Glomerular endothelial cell (primary cell): ENCODE measurements at places on chromosomes 6 and 20.

GRCh38 chr6:116316772-116317467 lies 37.2 kb upstream of the TSPYL1 start:
- no peak for DNase-seq

DNA sequence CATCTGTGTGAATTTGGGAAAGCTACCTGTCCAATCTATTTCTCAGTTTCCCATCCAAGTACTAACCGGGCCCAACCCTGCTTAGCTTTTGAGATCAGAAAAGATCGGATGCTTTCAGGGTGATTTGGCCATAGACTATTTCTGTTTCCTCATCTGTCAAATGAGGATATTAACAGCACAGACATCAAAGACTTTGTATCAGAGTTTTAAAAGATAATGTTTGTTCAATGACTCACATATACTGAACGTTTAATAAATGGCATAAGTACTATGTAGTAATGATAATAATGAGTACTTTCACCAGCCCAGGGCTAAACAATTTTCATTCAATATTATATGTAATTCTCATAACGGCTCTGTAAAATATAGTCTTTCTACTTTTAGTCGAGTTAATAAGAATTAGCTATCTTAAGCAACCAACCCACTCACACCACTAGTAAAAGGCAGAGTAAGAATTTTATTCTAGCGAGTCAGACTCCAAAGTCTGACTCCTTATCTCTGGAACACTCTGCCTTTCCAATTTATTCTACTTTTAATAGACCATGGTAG lies 216.5 kb downstream of the ARHGAP18 start:
- no peak for DNase-seq

- no peak for DNase-seq
Measured at GRCh38 chr6:84645563-84646266, 118.7 kb downstream of the TBX18 start.

DNA sequence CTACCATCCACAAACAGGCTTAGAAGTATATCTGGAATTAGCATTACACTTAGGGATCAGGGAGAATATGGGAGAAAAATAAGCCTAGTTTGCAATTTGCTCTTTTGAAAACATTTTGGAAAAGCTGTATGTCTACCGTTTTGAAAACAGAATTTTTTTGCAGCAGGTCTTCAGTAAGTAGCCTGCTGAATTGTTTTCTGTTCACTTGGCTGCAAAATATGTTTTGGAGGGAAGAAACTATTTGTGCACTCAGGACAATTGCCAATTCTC lies 39.6 kb downstream of the ILRUN start:
- no peak for DNase-seq

DNA sequence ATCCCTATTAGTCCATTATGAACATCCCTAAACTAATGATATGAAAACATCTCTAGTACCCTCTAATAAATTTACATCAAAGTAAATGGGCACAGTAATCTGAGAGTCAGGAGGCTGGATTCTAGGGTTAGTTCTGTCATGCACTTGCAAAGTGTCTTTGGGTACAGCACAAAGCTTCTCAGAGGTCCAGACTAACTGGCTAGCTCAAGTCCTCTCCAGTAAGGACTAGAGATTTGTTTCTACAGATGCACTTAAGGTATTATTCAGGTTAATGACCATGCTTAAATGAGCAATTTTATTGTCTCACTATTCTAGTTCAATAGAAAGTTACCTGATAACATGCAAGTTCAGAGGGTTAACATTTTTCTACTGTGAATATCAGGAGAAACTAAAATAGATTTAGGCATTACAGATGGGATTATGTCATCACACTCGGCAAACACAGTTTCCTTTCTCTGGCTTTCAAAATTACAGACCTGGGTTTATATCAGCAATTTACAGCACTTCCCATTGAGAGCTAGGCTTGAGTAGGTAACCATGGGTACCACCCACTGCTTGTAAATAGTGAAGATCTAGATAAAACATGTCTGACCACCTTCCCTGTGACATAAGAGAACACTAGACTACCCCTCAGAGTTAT lies 402.9 kb upstream of the RUNX2 start:
- DNase-seq, result peak; percentile 22

GRCh38 chr6:96017070-96017359 lies 1.2 kb downstream of the FUT9 start:
- DNase-seq, result no peak

- DNase-seq, result no peak
Measured at GRCh38 chr20:22807045-22807444, 222.7 kb upstream of the FOXA2 start.

GRCh38 chr6:106702451-106703110 lies 73.2 kb downstream of the QRSL1 start:
- DNase-seq, result no peak

DNA sequence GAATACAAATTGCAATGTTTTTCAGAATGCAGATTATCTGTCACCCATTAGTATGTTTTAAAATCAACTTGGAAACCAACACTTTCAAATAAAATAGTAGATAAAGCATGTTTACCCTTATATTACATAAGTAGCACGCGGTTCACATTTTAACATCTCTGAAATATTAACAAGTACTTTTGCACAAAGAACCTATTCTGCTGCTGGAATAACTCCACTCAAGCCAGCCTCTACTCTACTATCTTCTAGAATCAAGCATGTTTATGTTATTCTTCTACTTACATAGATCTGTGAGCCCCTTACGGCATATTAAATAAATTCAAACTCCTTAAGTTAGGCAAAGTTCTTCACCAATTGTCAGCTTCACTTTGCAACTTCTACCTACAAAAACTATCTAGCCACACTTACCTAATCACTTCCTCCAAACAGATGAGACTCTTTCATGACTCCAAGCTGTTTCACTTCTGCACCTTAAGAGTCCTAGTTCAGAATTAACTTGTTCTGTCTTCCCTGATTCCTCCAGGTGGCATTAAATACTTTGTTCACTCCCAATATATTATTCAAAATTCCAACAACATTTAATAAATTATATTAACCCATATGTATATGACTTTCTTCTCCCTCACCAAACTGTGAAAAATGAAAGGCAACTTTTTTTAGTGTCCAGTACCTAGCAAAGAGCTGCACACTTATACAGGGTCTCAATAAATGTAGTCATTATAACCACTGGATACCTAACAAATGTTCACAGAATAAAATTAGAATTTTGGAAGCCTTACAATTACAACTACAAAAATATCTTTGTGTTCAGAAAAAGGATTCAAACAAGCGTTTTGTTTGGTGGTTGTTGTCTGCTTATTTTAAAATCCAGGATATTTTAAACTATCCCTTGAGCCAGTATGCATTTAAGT lies 12.1 kb downstream of the CEP85L start:
- no peak for DNase-seq

DNA sequence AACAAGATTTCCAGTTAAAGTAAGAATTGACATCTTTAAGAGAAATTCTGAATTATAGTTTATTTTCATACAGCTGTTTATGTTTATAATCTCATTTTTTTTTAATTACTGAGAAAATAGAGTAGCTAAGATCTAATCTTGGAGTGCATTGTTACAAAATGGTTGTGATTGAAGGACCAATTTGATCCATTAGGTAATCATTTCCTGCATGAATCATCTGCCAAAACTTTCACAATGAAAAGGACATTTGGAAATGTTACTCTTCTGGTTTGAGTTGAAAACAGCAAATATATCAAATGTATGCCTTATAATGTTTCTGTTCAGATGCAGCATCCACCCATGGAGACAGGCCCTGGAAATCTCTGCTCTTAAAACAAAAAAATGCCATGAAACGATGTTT lies 19.0 kb downstream of the TUBB2A start:
- DNase-seq, result no peak

DNA sequence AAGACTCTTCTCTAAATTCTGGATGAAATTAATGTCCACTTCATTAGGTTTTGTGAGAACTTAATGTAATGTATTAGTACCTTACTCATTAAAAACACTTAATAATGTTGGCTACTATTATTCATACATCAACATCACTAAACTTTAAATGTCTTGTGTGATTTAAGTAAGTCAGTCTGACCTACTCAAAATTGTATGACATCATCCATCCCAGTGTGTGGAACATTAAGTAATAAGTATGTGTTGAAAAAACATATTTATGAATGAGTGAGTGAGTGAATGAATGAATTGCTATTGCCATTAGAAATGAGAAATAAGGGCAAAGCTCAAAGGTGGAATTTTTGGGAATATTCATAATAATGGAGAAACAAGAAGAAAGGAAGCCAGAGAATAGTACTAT lies 285.8 kb downstream of the HTR1B start:
- DNase-seq, result no peak

DNA sequence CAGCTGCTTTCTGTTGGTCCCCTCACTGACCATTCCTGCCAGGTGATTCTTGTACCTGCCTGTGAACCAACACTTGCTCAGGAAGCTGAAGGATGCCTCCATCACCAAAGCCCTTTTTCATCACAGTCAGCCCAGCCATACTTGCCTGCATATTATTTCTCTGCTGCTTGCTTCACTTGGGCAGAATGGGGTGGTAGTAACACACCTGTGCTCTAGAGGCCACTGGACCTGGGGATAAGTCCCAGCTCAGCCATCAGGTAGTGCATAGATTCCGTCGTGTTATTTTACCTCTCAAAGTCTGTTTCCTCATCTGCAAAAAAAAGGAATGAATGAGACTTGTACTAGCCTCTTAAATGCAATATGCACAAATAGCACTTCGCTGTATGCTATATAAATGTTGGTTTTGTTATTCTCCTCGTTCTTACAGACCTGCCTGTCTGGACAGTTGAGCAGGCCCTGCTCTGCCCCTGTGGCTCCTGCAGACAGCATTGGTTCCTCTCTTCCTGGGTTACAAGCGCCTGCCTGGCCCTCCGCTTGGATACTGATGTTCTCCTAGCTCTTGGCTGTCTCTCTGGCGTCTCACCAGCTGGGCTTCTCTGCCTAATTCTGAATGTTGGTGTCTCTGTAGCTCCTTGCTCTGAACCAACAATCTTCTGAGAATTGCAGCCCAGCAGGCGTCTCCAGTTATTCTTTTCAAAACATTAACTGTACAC lies 151.8 kb downstream of the UNC5CL start:
- no peak for DNase-seq

- DNase-seq, result no peak
Measured at GRCh38 chr6:136989571-136990241, 55.1 kb downstream of the IL20RA start.

- DNase-seq, result no peak
Measured at GRCh38 chr6:20117474-20117873, 94.8 kb downstream of the MBOAT1 start.

DNA sequence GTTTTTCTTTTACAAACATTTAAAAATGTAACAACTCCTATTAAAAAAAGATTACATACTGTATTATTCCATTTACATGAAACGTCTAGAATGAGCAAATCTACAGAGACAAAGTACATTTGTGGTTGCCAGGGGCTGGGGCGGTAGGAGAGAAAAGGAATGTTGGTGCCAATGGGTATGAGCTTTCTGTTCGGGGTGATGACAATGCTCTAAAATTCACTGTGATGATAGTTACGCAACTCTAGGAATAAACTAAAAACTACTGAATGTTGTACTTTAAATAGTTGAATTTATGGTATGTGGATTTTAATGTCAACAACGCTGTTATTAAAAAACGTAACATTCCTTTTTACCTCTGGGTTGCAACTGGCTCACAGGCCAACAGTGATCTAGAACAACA lies 211.1 kb downstream of the GMDS start:
- no peak for DNase-seq

DNA sequence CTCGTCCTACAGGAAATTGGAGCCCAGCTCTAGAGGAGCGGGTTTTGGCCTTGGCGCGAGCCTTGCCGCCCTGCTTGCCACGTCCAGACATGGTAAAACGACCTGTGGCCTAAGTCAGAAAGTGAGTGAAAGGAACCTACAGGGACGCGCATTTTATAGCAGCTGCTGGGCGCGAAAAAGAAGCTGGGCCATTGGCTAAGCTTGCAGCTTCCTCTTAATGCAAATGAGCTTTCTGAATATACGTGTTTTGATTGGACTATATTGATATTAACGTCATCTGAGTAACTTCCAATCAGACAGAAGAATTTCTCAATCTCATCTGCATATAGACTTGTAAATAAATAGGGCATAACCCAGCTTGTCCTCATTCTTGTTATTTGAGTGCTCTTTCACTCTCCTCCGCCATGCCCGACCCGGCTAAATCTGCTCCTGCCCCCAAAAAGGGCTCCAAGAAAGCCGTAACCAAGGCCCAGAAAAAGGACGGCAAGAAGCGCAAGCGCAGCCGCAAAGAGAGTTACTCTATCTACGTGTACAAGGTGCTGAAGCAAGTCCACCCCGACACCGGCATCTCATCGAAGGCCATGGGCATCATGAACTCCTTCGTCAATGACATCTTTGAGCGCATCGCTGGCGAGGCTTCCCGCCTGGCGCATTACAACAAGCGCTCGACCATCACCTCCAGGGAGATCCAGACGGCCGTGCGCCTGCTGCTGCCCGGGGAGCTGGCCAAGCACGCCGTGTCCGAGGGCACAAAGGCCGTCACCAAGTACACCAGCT lies 18.9 kb downstream of the OR2B2 start:
- peak; percentile 89 for DNase-seq

DNA sequence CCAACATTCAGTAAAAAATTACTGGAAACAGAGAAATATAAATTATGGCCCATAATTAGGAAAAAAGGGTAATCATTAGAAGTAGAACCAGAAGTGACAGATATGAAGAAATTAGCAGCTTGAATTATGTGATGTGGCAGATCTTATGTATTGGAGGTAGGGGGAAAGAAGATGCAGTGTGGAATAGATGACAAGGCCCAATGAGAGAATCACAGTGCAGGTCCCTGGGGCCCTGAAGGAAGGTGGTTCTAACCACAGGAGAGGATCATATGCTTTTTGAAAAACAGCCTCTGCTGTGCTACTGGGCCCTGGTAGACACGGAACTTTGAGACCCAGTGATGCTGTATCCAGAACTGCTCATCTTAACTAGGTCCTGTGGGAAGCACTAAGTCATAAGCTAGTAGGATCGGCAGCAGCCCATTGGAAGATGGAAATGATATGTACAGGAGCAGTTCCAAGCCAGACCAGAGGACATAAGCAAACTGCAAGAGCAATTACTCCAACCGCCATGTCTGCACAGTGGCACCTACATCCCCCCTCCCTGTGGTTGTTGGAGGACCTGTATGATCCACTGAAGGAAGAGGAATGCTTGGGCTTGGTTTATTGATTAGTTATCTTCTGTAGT lies 14.2 kb downstream of the HEBP2 start:
- DNase-seq, result no peak

DNA sequence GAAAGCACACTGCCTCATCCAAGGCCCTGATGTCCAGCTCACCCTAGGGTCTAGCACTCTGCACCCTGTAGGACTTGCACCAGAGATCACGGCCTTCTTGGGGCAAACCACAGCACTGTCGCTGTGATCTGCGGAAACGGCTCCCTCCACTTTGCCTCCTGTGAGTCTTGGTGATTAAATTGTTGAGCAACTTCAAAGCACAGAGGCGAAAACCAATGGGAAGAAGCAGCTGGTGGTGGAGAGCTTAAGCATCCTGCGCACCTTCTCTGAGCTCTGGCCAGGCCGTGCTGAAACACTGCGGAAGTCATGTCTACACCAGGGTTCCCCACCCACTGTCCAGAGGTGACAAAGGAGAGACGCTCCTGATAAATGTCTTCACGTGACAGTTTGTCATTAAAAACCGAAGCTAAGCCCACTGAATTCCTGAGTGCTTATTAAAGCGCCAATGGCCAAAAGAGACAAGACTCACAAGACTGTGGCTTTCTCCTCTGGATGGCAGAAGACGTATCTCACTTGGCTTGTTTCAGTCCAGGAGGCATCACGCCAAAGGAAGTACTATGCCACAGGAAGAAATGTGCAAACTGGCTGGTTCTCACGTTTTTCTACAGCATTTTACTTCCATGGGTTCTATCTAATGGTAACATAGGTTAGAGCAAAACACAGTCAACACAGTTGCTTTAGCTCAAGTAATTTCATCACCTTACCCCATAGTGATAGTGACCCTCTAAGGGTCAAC lies 3.1 kb downstream of the RAMACL start:
- no peak for DNase-seq
